MCF 10A (cell line): ENCODE measurements at places on chromosomes 12 and 14. TPM values are rescaled to one million over a fixed set of nuclear protein-coding genes. Genes with fewer than 3 reads are reported as not detected.

The RFX4 gene
- total RNA-seq = not detected in 2 replicates

The RGS6 gene
- not detected in 2 replicates for total RNA-seq

- no peak overlapping the region for H3K27ac ChIP-seq
- H3K4me1 ChIP-seq = no peaks in the 10 kb centered on the region
- H3K36me3 ChIP-seq = peaks cover 76% of the 10 kb centered on the region
- no peak for DNase-seq
These were observed 22.7 kb downstream of the SETD1B start for GRCh38 chr12:121826318-121827150.

DNA sequence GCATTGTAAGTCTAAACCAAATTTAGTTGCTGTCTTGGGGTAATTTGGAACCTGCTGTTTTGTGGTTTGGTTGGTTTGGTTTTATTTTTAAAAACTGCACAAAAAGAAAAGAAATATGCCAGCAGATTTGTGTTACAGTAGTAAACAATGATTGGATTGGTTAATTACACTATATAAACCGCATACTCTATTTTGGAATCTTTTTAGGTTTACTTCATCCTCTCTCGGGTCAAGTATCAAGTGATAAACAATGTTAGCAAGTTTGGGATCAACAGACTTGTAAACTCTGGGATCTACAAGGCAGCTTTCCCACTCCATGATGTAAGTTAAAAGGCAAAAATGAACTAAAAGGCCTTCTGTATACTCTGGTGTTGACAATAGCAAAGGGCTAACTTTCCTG is 132.4 kb downstream of the ANO6 start:
- no peak for DNase-seq
- H3K4me1 ChIP-seq = peaks cover 9% of the 10 kb centered on the region
- peaks cover 14% of the 10 kb centered on the region for H3K36me3 ChIP-seq
- no peak overlapping the region for H3K4me3 ChIP-seq
- H3K27ac ChIP-seq = no peak overlapping the region

- no peak for DNase-seq
- no peak overlapping the region for H3K27ac ChIP-seq
- H3K4me3 ChIP-seq = no peak overlapping the region
- H3K4me1 ChIP-seq = no peaks in the 10 kb centered on the region
- no peaks in the 10 kb centered on the region for H3K36me3 ChIP-seq
These were observed 431.9 kb downstream of the BCL11B start for GRCh38 chr14:98840091-98840490.

The CLBA1 gene
- 20.3 and 24.3 TPM in 2 replicates for total RNA-seq

The LMNTD1 gene
- total RNA-seq = not detected in 2 replicates

The TSPAN8 gene
- not detected in 2 replicates for total RNA-seq
